ENCODE measurements at places on chromosomes 7 and 10. TPM values are rescaled to one million over a fixed set of nuclear protein-coding genes. Genes with fewer than 3 reads are reported as not detected.
A peak's percentile ranks its signal among the peaks of the same experiment; 100 is the strongest.

- no peak for DNase-seq
Observed at GRCh38 chr10:92846854-92847201, 1.5 kb upstream of the EXOC6 start.

DNA sequence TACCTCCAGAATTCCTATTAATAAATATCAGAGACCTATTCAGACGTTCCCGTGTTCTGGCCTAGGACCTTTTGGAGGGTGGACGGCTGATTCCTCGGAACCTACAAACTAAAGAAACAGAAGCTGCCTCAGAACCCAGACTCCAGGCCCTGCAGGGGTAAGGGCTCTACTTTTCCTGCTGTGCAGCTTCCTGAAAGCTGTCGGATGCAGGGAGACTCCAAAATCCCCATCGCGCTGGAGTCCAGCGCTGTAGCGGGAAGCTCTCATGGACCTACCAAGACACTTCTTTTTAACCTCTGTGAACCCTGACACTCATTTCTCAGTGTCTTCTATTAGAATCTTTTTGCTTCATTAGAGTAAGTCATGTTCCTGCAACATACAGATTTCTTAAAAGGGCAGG, 244.5 kb upstream of the PITRM1 start:
- DNase-seq = no peak

DNA sequence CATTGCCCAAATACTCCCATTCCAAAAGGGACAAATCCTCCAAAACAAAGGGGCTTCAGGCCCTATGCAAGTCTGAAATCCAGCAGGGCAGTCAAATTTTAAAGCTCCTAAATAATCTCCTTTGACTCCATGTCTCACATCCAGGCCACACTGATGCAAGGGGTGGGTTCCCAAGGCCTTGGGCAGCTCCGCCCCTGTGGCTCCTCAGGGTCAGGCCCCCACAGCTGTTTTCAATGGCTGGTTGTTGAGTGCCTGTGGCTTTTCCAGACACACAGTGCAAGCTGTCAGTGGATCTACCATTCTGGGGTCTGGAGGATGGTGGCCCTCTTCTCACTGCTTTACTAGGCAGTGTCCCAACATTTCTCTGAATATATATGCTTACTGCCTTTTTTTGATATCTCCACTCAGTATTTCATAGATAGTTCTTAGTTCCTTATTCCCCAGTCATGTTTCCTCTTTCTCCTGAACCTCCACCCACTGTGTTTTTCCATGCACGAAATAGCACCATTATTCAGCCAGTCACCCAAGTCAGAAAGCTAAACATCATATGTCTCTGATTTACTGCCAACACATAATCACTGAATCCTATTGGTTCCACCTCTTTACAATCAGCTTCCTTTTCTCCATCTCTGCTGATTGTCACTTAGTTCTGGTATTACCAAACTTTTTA, 172.6 kb upstream of the CACNA2D1 start:
- DNase-seq = no peak

GRCh38 chr10:133460208-133460769, 6.5 kb downstream of the SCART1 start:
- no peak for DNase-seq

- no peak for DNase-seq
Observed at GRCh38 chr10:77111611-77112550, 525.7 kb downstream of the KCNMA1 start.

DNA sequence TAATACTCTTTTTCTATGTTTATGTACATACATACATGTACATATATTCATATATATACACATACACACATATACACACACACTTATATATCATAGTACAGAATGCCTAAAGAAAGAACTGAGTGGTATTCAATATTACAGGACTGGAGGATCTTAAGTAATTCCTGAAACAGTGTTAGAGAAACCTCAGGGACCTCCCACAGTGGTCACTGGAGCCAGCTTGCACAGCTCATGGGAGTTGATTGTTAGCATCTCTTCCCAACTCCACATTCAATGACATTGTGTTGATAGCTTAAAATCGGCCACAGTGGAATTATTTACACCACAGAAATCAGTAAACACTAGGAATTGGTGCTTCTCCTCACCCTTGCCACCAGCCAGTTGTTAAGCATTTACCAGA, 6.0 kb downstream of the LRRC17 start:
- no peak for DNase-seq

DNA sequence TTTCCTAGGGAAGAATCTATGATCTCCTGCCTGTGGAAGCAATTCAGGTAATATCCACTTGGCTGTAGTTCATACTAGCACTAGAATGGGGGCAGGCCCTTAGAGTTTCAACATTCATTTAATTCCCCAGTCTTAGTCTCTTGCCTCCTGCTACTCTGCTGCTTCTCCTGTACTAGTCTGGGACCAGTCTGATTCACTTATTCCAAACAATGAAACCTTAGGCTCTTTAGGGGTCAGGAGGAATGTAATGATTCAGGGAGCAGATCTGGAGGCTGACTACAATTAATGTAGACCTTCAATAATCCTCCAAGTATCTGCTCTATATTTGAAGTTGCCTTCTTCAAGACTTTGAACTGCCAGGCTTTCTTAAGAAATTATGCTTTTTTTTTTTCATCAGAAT, 101.8 kb downstream of the GNAT3 start:
- no peak for DNase-seq

DNA sequence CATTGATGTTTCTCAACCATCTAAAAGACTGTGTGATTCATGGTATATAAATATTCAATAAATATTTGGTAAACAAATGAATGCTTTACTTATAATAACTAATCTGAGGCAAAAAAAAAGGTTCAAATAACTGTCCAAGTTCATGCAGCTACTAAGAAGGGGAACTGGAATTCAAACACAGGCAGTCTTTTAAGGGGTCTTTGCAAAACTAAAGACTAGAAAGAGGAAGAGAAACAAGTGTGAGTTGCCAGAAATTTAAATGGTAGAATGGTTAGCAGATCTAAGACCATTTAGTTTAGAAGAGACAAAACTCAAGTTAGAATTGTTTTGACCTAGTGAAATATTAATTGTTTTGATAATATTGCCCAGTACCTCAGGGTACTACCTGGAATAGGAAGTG, 642.0 kb upstream of the LRRN3 start:
- no peak for DNase-seq

GRCh38 chr7:7736671-7737070, 18.3 kb upstream of the RPA3 start:
- no peak for DNase-seq

DNA sequence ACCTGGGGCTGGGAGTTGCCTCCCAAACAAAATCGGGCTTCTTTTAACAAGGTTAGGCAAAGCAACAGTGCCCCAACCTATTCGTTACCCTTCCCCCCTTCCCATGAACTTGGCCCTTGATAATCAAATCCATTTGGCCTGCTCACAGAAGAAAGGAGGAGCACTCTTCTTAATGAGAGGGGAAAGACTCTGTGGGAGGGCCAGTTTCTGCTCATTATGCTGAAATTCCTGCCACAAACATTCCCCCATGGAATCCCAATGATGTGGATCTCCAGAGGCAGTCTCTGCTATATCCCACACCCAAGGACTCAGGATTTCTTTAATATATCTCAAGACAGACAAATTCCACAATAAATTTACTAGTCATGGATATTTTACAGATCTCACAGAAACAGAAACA, 43.0 kb downstream of the LSM5 start:
- no peak for DNase-seq

DNA sequence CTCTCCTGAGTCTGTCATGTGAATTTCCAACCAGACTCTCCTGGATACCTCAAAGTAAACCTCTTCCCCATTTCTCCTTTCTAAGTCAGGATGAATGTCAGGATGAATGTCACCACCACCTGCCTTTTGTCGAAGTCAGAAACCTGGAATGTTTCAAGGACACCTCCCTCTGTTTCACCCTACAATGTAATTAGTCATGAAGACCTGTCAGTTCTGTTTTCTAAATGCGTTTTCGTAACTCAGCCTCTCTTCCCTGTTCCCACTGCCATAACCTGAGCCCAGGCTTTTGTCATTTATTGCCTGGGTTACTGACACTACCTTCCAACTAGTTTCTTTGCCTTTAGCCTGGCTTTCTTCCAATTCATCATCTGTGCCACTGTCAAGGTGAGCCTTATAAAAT, 5.5 kb upstream of the STN1 start:
- DNase-seq = peak; percentile 20

MYH16 gene
- not detected for total RNA-seq

DNA sequence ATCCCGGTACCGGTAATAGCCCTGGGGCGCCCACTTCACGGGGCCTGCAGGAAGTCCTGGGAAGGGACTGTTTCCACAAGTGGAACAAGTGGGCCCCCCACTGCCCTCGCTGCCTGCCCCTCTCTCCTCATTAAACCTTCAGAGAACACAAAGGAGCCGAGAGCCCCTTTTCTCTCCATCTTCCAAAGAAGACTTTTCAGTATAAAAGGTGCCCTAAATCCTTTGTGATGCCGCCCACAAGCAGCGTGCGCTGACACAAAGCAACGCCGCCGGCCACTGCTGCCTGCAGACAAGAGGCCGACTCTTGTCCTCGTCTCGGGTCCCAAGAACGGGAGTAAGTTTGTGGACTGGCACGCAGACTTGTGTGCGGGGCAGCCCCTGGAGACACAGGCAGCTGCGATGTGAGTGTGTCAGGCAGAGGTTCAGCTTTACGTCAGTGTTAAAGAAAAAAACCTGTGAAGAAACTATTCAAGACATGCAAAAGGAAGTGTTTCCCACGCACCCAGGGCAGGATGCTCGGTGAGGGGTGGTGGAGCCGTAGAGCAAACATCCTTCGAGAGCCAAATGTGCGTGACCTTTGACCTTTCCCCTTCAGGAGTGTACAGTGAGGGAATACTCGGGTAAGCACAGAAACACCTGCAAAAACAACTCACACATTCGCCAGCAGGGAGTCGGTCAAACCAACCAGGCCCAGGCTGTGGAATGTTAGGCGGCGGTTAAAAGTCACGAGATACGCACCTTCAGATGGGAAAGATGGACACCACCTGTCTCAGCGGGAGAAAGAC, 118.2 kb downstream of the VIPR2 start:
- DNase-seq = no peak

GRCh38 chr10:75646218-75646915, 214.9 kb downstream of the LRMDA start:
- no peak for DNase-seq

GRCh38 chr10:132176623-132177500, 9.9 kb upstream of the DPYSL4 start:
- DNase-seq = no peak

DNA sequence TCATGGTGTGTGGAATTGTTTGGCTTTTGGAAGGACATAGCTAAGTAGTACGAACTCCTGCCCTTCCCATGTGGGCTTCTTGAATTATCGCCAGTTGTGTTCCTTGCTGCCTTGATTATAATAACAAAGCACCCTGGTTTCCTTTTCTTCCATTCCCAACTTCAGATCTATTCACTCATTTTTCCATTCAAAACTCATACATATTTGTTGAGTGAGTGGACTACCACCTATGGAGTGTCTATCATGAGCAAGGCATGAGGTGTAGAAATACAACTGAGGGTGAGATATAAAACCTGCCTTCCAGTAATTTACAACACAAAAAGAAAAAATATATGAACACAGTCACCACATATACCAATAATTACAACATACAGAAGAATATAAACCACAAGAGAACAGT, 4.9 kb upstream of the COL17A1 start:
- DNase-seq = no peak

DNA sequence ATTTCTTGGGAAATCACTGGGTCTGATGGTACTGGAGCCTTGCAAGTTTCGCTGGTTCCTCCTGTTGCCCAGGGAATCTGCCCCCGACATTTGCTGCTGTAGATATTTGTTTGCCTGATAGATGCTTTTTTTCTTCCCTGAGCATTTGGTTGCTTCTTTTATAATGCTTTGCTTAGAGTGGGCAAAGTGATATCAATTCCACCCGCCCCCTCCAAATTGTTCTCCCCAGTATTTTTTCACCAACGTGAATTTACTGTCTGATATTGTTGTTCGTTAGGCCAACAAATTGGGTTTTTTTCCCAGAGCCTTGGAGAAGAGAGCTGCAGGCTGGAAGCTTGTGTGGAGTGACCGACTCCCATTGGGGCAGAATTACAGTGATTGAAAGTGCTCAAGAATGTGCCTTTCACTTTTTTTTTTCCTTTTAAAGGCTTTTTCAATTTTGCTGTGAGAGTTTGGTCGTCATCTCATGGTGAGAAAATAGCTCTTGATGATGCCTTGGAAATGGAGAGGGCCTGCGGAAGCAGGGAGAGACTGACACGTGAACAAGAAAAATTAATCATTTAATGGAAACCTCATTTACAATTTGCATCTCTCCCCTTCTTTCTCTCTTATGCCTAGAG, 2.5 kb downstream of the GRK5 start:
- no peak for DNase-seq

DNA sequence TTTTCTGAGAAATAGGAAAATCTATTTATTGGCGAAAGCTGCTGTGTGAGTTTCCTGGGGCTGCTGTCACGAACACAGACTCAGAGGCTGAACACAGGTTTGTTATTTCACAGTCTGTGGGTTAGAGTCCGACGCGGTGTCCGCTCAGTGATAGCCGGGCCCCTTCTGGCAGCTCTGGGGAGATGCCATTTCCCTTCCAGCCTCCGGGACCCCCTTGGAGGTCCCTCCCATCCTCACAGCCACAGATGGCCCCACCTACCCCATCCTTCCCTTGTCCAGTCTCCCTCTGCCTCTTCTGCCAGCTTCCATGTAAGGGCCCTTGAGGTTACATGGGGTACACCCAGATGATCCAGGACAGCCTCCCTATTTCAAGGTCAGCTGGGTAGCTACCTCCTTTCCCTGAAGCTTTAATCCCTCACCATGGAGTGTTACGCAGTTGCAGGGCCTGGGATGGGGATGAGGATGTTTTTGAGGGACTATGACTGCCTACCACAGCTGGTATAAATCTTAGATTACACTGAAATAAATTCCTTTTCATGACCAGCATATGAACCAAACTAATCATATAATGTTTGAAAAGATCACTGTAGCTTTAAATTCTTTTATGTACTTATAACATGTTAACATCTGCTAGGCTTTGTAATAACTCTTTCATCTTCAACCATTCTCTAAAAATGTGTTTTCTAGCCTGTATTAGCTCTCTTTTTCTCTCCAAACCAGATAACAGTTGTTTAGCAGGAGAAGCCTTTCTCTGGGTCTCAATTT, 98.5 kb downstream of the WDR37 start:
- DNase-seq = no peak

SLC26A5 gene
- not detected for total RNA-seq

PAPOLB gene
- total RNA-seq = not detected

ENO4 gene
- 1.0 TPM for total RNA-seq

GRCh38 chr7:19116121-19117090, 1.0 kb downstream of the TWIST1 start:
- DNase-seq = no peak

SEMA4G gene
- 12.5 TPM for total RNA-seq

- no peak for DNase-seq
Observed at GRCh38 chr10:75905490-75905889, 474.1 kb downstream of the LRMDA start.

GGCT gene
- total RNA-seq = 13.5 TPM

CCL24 gene
- not detected for total RNA-seq

Data from body of pancreas (tissue), 4 donors.